ENCODE measurements at places on chromosomes 4 and X.

DNA sequence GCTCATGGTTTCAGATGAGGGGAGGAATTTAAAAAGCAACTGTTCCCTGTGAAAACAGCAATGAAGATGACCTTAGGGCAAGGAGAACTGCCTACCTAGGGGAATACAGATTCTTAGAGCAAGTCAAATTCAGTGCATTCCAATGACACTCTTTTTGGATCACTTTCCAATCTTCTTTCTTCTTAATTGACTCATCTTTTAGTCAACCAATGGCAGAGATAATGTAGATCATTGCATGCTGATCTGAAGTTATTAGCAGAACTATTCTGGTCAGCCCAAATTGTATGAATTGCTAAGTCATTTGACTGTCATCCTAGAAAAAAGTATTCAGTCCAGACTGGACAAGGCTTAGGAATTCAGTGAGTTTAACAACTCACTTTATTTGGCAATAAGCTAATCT, 12.6 kb upstream of the NR3C2 start:
- DNase-seq, result no peak

DNA sequence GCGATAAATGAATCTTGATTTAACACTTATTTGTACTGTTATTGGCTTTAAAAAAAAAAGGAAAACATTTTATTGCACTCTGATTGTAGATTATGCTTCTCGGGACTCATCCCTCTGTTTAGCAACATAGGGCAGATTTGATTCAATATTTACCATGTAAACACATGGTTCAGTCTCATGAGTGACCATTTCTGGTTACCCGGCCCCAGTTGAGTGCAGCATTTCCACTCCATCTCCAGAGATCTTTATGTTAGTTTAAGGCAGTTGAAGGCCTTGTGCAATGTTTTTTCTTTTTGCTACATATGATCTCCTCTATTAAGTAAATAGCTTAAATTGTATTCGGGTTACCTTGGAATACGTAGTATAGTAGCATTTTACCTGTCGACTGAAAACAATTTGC, 143.3 kb upstream of the RPS6KA3 start:
- DNase-seq, result no peak

GRCh38 chr4:41339812-41340809, 83.4 kb downstream of the UCHL1 start:
- no peak for DNase-seq

DNA sequence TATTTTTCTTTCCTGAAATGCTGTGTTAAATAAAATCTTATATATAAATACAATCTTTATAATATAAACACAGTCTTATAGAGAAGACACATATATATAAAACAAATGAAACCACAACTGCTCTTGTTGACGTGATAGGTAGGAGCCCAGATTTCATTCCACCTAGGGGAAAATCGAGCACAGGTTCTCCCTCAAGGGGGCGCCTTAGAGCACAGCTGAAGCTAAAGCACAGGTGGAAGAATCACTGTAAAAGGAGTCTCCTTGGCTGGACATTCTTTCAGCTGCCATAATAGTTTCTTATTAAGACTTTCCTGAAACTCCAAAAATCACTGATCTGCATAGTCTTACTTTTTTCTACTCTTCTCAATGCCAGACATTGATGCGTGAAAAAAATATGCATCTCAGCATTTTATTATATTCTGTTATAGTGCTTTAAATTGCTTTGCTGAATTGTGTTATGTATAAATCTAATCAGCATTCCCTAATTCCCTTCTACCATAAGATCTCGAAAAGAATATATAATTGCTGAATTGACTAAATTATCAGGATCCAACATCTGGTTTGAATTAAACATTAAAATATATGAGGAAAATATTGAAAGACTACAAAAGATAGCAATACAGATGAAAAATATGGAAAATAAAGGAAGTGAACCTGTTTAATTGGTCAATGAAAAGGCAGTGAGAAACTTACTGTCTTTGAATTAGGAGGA, 25.5 kb upstream of the RXFP1 start:
- DNase-seq, result no peak

GRCh38 chrX:132058975-132059374, 35.9 kb downstream of the STK26 start:
- DNase-seq, result no peak

- DNase-seq, result no peak
Observed at GRCh38 chr4:36280555-36280954, 861 bp upstream of the DTHD1 start.

GRCh38 chr4:108783665-108784463, 21.0 kb upstream of the ETNPPL start:
- no peak for DNase-seq

DNA sequence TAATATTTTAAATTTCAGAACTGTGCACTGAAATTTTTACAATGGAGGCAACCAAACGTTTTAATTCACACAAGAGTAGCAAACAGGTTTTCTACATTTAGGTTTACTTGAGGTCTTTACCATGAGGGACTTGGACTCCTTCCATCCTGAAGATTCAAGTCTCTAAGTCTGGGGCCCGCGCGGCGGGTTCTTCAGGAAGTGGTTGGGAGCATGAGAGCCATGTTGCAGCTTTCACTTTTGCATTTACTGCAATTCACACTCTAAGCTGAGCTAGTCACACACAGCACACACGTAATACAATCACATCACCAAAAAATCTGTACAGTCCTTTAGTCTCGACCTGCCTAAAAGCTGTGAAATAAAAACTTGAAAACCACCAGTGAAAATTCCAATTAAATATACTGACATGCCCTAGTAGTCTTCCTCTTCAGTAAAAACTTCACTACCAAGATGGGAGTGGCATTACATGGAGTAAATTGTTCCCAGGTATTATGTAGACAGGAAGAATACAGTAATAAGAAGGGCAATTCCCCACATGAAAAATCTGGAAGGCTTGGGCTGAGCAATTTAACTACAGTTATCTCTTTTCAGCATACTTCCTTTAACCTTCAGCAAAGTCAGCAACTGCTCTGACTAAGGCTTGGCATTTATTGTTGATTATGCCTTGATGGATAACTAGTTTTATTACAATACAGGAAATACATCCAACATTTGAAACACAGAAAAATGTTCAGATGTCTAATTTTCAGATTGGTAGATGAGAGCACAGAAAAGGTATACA, 571.1 kb upstream of the DIPK2B start:
- no peak for DNase-seq

- no peak for DNase-seq
Observed at GRCh38 chrX:151901826-151902225, 10.9 kb upstream of the MAGEA4 start.

- no peak for DNase-seq
Observed at GRCh38 chr4:149555146-149555545, 260.5 kb downstream of the IQCM start.

GRCh38 chrX:81377329-81377728, 175.4 kb downstream of the SH3BGRL start:
- DNase-seq, result no peak

DNA sequence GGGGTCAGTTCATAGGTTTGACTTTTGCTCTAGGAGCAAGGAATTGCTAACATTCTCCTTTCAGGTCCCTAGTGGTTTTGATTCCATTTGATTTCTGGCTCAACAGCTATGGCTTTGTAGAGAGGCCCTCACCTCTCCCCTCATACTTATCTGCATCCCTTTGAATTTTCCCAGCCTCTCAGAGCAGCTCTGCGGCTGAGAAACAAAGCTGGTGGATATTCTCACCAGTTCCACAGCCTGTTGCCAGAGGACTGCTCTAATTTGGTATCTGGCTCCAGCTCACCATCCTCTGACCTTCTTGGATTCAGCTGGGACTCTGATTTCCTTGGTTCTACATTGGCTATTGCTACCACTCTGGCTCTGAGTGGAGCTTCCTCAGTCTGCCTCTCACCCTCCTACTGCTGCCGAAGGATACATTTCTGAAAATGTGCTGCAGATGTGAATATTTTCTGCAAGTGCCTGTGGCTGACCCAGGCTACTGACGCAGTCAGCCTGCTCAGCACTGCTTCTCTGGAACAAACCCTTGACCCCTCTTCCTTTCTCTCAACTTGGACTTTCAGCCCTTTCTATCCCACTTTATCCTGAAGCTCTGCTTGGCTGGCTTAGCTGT, 110.9 kb upstream of the ENPEP start:
- DNase-seq, result no peak

DNA sequence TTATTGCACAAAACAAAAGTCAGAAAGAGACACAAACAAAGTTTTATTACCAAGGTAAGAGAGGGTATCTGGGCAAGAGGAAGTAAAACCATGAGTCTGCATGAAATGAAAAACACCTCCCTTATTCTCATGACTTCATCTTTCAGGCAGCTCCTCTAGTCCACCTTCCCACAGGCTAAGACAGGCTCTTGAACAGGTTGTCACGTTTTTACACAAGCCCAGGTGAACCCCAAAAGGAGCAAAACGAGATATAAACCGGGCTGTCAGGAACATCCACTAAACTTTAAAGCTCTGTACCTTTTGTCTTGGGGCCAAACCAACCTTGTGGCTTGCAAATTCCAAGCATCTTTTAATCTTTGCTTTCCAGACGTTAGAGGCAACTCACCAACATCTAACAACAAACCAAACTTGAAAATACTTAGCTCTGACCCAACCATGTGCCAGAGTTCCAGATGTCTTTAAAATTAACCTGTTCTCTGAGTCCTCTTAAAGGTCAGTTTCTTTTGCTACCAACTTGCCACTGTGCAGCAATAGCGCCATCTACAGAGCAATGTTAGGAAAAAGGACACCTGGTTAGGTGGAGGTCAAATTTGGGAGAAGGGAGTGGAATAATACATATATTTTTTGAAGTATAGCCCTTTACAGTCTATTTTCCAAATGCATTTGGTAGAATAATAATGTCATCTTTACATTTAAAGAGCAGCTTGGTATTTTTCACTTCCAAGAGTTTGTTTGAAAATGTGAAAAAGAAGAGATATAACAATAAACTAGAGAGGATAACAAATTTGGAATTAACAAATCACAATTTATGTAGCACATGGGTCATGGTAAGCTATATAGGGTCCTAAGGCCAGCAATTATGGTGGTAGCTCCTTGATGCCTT, 73.1 kb downstream of the QRFPR start:
- no peak for DNase-seq

- DNase-seq, result no peak
Observed at GRCh38 chr4:153438916-153439756, 27.0 kb upstream of the TMEM131L start.

- no peak for DNase-seq
Observed at GRCh38 chrX:69614886-69615285, 1.0 kb upstream of the EDA start.

DNA sequence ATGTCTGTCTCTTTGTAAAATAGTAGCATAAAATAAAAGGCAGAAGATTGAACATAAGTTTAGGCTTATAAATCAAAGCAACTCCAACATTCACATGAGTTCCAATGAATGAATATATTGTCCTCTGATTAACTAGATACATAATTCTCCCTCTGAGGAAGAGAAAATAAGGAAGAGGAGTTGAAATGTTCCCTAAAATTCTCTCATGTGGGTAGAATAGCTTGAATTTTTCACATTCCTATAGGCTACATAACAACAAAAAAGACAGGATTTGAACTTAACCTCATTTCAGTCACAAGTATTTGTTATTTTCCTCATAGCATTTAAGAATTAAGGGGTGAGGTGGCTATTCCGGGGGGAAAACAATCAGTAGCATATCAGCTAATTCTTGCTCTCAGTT, 462.4 kb upstream of the NDST4 start:
- no peak for DNase-seq

DNA sequence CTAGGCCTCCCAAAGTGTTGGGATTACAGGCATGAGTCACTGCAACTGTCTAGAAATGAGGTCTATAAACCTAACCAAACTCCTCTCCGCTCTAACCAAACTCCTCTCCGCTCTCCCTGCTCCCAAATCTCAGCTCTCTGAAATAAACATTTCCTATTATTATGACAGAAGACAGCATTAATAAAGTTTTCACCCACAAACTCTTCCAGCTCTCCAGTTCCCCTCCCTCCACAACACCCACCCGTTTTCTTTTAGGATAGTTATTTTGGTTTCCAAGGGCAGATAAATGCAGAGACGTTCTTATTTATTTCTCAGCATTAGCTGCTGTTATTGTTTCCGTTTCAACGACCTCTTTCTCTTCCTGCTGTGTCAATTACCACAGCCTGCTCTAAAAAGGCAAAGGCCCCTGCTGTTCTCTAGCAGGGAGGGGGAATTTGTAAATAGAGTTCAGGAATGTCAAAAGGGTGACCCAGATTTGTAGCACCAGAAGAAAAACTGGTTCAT, 13.3 kb upstream of the SCD5 start:
- DNase-seq, result no peak

DNA sequence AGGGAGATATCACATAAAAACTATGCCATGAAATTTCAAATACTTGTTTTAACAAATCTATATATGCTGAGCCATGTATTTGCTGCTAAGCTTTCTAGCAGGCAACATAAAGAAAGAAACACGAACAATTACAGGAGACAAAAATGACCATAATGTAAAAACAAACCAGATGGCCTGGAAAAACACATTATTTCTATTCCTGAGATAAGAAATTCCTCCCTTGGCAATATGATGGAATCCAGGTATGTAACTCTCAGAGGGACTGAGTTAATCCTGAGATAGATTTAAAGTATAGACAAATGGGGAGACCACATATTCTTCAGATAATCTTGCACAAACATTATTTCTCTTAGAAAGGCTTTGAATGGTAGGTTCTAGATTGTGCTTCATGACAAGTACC, 224.1 kb upstream of the MAB21L2 start:
- no peak for DNase-seq

DNA sequence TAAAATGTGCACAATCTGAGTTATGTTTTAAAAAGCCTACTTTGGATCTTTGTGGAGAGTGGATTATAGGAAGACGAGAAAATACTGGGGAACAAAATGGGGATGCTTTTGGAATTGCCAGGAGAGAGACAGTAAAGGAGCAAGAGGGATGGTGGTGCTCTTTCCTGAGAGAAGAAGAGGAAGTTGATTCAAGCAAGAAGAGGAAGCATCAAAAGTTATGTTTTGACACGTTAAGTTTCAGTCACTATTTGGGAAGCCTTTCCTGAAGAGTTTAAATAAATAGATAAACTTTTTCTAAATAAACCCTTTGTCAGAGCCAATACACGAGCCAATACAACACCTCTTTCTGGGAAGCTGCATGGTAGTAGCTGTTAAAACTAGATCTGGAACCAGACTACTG, 394.1 kb downstream of the GALNTL6 start:
- no peak for DNase-seq

- DNase-seq, result no peak
Observed at GRCh38 chrX:72243472-72243871, 4.6 kb upstream of the ERCC6L start.

DNA sequence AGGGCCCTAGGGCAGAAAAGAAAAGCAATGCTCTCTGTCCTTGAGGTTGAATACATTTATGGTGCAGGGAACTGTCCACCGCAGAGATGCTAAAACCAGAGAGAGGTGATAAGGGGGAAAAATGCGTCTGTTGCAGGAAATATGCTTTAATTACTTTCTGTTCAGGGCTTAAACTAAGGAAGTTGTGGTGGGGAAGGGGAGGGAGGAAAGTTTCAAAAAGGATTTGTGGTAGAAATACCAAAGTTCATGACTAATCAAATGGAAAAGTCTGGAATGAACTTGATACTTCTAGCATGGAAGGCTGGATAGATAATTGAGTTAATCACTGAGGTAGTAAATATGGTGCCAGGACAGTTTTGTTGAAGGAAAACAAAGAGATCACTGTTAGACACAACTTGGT, 99.0 kb downstream of the ASB9 start:
- DNase-seq, result no peak
